ENCODE measurements at places on chromosomes 12 and 14.
A peak's percentile ranks its signal among the peaks of the same experiment; 100 is the strongest.

- DNase-seq: no peak
Measured at GRCh38 chr12:109482894-109483293, 5.5 kb downstream of the UBE3B start.

DNA sequence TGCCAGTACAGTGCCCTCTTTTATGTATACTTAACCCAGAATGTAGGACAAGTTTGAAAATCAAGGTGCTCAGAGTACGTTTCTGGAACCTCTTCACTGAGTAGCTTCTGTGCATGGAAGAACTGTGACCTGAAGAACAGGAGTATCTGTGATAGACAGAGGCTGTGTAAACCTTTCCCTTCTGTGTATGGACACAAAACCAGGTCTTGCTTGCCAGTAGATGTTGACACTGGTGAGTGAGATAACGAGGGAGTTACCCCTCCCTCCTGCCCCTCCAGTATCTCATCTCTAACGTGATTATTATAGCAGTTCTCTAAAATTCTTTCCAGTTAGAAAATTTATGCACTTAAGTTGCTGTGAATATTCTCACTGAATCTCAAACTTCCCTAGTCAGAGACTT lies 170.8 kb downstream of the RPL10L start:
- DNase-seq: no peak

- DNase-seq: no peak
Measured at GRCh38 chr12:66047411-66048021, 83.0 kb downstream of the LLPH start.

DNA sequence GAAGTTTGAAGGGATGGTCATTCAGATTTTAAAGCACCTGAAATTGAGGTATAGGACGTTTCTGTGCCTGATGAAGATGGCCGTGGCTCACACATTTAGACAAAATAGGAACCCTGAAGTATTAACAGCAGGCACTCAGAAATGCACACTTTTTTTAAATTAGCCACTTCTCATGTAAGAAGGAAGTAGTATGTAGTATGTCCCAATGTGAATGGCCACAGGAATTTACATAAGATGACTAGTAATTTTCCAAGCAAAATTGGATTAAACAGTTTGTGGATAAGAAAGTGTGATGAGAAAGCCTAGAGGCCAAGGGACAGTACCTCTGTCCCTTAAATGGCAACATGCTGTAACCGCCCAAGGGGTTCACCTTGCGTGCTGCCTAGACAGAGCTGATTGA lies 1.8 kb upstream of the MIS18BP1 start:
- no peak for DNase-seq

- peak; percentile 28 for DNase-seq
Measured at GRCh38 chr14:105486974-105487448, 325 bp downstream of the CRIP1 start.

DNA sequence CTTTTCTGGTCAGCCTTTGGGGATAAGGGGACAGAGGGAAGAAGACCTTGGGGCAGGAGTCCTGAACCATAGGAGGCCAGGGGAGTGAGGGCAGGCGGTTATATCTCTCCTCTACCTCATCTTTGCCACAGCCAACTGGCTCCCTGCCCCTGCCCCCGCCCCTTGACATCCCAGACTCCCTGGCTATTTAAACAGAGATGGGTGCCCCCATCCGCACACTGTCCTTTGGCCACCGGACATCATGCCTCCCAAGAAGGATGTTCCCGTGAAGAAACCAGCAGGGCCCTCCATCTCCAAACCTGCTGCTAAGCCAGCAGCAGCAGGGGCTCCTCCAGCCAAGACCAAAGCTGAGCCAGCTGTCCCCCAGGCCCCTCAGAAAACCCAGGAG lies 1.3 kb downstream of the MYL6B start:
- DNase-seq: no peak

DNA sequence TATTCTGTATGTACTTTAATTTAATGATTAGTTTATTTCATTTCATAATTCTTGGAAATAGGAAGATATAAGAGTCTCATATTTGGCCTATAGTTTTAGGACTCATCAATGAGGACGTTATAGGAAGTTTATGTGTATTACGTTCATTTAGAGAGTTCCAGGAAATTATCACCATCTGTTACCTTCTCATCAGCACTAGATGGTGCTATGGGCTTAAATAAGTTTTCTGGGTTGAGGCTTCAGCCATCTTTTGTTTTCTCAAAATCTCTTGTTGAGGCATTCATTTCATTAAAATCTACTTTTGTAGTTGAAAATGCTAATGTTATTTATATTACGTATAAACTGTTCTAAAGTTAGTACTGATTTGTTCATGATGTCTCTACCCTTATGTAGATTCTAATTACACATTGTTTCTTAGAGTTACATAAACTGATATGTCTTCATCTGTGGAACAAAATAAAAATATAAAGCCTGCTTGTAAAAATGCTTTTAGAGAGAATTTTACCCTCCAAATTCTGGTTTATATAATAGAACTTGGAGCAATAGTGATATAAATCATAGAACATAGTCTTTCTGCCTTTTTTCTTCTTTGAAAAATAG lies 89.2 kb downstream of the CFAP54 start:
- DNase-seq: peak; percentile 72

DNA sequence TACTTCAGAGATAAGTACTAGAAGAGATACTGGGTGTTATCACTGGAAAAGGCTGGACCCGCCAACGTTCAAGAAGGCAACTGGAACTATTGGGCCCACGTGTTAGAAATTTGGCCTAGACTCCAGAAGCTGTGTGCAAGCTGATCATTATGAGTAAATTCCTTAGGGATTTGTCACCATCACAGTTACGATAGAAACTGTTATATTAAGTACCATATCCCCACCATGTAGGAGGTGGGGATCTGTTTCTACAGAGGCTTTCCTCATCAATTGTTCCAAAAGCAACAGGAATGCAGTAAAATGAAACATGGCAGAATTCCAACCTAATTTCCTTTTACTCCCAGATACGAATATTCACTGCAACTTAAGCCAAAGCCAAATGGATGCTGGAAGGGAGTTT lies 170.7 kb downstream of the NOVA1 start:
- DNase-seq: no peak

- DNase-seq: no peak
Measured at GRCh38 chr12:2633176-2633824, 161.5 kb upstream of the FKBP4 start.

DNA sequence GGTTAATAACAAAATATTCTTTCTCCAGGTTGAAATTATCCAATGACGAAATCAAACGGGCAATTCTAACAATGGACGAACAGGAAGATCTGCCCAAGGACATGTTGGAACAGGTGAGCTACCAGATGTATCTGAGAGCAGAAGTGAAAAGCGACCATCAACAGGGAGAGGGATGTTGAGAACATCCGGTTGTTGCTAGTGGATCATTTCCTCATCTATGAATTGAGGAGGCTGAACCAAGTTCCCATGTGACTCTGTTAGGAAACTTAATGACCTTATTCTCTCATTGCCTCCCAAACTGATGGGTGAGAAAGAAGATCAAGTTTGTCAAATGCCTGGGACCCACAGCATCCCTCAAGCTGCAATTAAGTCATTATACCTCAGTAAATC lies 117.7 kb downstream of the GPR135 start:
- no peak for DNase-seq

- DNase-seq: no peak
Measured at GRCh38 chr14:100617410-100618317, 30.4 kb upstream of the BEGAIN start.
